ENCODE measurements at places on chromosomes 1 and 21.

DNA sequence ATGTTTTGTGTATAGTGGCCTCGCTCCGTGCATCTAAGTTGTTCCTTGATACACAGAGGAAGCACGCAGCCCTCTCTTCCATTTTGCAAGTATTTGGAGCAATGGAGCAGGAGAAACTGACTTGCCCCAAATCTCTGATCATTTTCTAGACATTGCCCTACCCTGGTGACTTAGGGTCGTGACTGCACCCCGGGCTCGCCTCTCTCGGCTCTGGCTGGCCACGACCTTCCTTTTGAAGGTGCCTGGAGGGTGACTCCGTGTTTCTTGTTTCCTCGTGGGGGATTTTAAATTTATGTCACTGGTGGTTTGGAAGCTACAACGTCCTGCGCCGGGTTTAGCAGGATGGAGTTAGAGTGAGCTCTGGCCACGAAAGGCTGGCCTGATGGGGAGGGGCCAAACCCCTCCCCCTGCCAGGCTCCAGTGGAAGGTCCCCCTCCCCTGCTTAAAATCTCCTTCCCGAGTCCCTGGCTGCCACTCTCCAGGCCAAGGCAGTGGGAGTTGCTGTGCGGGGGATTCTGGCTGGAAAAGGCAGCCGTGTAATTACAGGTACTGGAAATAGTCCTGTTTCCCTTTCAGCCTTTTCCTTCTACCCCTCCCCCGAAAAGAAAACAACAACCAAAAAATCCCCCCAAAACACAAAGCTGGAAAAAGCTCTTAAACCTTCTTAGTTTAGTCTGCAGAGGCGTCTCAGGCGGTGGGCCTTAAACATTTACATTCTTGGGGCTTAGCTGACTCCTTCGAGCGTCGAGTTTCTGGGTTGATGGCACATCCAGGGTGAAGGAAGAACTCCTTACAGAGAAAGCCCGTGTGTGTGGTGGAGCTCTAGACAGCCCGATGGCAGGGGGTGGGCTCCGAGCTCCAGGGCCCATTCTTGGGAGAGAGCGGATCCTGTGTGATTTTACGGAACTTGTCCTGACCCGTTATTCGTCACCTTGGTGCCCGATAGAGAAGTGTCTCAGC, 28.1 kb downstream of the SPSB1 start:
- DNase-seq: no peak

- no peak for DNase-seq
These were observed 3.9 kb upstream of the ARHGAP30 start for GRCh38 chr1:161073474-161074121.

DNA sequence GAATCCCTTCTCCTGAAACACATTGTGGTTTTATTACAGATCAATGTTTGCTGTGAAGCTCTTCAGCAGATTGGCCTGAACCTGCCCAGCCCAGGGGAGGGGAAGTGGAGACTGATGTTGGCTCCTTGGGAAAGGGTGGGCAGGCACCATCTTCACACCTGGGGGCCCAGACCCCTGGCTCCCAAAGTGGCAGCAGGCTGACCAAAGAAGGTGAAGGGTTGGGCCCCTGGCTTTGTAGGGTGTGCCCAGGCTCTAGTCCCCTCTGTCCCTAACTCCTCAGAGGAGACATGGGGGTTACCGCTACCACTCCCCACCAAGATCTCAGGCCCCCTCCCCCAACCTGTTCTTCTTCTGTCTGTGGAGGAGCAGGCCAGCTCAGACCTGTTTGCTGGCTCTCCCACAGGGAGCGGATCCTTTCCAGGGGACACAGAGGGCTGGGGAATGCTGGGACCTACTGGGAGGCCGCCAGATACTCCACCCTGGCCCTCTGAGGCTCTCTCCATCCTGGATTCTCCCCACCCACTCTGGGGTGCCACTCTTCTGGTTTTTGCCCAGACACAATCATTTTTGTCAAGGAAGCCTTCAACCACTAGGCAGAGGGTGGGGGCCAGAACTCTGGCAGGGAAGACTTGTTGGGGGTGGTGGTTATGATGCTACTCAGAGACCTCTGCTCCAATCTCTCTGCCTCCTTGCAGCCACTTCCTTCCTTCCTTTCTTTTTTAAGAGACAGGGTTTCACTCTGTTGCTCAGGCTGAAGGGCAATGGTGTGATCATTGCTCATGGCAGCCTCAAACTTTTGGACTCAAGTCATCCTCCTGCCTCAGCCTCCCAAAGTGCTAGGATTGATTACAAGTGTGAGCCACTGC, 5.0 kb upstream of the EFNA3 start:
- DNase-seq: no peak

- no peak for DNase-seq
These were observed 209.9 kb downstream of the SDCCAG8 start for GRCh38 chr1:243465738-243466137.

- peak; percentile 76 for DNase-seq
These were observed 15.5 kb upstream of the CD247 start for GRCh38 chr1:167533851-167534300.

DNA sequence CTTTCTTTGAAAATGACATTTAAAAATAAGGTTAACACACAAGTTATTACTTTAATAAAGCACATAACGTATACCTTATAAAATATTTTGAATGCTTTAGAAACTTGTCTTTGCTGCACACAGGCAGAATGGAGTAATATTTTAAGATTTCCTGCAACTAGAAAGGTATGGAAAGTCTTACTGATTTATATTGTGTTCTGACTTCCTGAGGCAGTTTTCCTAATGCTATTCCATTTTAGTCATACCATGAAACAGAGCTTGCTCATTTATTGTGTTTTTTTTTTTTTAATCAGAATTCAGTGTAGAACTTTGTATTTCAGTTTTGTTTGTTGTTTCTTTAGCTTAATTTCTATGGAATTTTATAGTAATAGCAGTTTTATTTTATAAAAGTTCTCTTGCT, 60.9 kb upstream of the S1PR1 start:
- no peak for DNase-seq

Data from Ammon's horn (tissue), 1 donor.